ENCODE measurements at places on chromosomes 5 and 9.

DNA sequence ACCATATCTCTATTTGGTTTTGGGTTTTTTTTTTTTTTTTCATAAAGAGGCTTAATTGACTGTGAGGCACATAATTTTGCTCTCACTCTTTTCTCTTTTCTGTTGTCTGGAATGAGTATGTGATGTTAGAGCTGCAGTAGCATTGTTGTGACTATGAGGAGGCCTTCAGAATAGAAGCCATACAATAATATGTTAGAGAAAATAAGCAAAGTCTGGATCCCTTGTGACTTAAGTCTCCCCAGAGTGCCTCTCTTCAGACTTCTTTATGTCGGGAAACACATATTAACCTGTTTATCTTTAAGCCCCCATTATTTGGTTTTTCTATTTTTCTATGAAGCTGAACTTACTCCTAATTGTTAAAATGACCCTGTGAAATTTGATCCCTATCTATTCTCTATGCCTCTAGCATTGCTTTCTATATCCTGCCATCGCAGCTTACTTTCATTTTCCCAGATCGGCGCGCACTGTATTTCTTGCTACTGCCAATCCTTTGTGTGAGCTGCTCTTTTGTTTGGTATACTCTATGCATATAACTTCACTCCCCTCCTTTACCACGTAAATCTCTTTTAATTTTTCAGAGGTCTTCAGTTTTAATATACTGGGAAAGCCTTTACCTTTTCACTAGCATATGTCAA lies 372.5 kb upstream of the KCNN2 start:
- no peak for DNase-seq

DNA sequence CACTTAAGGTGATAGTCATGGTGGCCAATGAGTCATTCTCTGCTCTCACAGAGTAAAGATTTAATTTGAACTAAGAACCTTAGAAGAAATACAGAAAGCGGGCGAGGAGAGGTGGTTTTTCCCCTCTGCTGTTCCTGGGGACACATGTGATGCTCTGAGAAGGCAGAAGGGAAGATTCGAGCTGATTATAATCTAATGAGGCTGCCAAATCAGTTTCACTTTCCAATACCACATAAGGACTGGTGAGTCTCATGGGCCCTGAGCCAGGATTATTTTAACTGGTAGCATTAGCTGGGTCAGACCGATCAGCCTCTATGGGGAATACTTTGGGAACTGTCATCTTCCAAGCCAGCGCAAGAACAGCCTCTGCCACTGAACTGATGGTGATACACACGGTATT lies 116.5 kb downstream of the SLC1A3 start:
- no peak for DNase-seq

GRCh38 chr9:134327671-134328231 lies 1.5 kb downstream of the RXRA start:
- DNase-seq, result no peak

DNA sequence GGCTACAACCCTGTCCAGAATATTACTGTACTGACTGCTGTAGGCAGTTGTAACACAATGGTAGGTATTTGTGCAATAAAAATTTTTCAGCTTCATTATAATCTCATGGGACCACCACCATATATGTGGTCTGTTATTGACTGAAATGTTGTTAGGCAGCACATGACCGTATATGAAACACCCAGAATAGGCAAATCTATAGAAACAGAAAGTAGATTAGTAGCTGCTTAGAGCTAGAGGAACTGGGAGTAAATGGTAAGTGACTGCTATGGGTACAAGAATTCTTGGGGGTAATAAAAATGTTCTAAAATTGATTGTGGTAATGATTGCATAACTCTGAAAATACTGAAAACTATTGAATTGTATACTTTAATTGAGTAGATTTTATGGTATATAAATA lies 185.7 kb downstream of the ESM1 start:
- no peak for DNase-seq

DNA sequence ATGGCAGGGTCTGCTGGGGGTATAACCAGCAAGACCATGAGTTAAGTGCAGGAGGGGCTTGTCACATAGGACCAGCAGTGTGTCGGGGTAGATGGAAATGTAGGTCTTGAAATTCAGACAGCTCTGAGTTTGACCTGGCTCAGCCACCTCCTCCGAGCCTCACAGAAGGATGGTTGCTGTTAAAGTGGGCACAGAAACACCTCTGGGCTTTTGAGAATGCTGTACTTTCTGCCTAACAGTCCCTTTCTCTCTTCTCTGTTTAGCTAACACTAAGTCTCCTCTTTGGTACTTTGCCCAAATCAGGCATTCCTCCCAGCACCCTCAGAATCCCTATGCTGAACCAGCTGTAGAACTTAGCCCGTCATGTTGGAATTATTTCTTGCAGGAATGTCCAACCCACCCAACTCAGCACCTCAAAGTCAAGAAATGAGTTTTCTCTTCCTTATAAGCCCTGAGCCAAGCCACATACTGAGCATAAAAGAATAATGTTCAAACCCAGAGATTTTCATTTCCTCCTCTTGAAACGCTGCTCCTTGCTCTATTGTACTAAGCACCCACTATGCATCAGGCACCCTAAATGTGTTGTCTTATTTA lies 41.7 kb upstream of the MATR3 start:
- peak; percentile 62 for DNase-seq

DNA sequence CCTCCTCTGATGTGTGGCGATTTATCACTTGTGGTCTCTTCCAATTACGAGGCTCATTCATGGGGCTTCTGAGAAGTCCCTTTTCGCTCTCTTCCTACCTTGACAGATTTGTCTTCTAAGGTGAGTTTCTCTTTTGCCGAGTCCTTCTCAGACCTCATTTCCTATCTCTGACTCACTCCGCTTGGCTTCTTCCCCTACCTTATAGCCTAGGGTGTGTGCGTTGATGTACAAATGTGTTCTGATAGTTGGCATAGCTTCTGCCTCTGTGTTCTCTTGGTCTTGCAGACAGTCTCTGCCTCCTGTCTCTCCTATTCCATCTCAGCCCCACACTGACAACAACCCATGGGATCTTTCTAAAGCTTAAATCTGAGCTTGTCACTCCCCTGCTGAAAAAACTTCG lies 56.9 kb upstream of the SHB start:
- DNase-seq, result no peak

DNA sequence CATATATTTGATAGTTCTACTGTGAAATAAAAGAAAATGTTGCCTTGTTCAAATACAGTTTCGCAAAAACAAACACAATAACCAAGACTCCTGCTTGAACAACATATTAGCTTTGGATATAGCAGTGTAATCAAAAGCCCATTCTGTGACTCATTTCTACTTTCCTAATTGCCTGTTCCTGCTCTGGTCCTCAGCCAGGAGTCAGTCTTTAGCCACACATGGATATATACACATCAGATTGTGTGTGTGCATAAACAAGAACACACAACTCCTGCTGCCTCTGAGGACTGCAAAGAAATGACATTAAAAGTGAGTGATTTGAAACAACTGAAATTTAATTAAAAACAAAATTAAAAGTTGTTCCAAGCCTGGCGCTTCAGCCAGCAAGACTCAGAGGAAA lies 334.8 kb downstream of the TRIM32 start:
- DNase-seq, result no peak

DNA sequence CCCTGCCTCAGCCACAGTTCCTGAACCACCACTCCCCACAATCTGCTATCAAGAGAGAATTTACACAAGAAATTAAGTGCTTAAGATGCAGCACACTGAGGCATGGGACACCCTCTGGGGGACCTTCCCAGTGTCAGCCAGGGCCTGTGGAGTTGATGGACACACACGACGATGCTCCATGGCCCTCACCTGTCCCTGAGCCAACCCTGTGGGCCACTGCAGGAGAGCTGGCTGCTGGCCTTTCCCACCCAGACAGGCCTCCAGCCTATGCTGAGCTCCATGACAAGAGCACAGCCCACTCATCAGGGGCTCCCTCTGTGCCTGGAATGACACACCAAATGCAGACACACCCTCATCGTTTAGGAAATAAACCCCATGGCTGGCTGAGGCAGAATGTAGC lies 124.6 kb downstream of the ADAMTS16 start:
- DNase-seq, result no peak

GRCh38 chr5:160064995-160065614 lies 54.1 kb downstream of the PWWP2A start:
- DNase-seq, result no peak

DNA sequence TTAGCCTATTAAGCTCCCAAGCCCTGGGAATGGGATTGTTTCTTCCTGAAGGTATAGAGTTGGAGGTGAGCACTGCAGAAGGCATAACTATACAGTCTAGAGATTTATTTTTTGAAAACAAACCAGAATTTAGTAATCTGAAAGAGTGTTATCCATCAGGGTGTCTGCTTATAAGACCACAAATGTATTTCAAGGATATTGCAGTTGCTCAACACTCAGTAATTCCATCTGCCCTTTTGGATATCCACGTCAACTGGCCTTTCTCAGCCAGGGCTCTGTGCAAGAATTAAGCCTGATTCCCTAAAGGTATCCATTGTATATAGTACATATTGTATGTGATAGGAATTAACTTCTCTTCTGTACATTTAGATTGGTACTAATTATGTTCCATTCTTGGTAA lies 15.0 kb upstream of the IL31RA start:
- DNase-seq, result no peak

DNA sequence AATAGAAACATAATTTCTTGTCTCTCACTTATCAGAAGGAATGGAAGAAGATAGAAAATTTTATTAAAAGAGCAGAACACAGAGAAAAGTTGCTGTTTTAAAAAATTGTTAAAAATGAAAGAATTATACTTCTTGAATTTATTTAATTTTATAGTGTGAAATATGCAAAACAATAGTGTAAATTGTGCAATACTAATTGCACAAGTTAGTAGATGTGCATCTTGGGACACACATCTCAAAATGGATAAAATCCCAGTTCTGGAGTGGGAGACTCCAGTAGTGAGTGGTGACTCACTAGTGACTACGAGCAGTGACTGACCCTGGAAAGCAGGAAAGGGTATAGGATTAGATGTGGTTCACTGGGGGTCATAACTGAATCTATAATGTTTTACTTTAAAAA lies 223.2 kb downstream of the MSX2 start:
- DNase-seq, result no peak

GRCh38 chr5:112528928-112529327 lies 109.9 kb upstream of the EPB41L4A start:
- DNase-seq, result no peak

DNA sequence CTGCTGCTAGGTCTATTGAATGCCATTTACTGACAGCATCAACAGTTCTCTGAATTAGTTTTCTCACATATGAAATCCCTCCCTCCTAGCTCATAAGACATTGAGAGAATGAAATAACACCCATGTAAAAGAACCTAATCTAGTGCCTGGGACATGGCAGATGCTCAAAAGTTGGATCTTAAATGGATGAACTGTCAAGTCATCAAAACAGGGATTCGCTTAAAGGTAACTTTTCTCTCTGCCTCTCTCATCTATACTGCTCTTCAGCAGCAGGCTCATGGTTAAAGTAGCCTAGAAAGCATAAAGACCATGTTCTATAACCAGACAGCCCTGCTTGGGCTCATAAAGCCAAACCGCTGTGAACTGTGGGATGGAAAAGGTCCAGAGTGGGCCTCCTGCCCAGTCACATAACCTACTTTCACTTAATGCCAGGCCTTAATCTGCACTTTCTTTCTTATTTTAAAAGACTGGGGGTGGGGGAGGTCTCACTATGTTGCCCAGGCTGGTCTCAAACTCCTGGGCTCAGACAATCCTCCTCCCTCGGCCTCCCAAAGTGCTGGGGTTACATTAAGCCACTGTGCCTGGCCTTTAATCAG lies 3.7 kb downstream of the TMEM245 start:
- no peak for DNase-seq

GRCh38 chr9:135879619-135880018 lies 27.7 kb downstream of the CAMSAP1 start:
- no peak for DNase-seq

DNA sequence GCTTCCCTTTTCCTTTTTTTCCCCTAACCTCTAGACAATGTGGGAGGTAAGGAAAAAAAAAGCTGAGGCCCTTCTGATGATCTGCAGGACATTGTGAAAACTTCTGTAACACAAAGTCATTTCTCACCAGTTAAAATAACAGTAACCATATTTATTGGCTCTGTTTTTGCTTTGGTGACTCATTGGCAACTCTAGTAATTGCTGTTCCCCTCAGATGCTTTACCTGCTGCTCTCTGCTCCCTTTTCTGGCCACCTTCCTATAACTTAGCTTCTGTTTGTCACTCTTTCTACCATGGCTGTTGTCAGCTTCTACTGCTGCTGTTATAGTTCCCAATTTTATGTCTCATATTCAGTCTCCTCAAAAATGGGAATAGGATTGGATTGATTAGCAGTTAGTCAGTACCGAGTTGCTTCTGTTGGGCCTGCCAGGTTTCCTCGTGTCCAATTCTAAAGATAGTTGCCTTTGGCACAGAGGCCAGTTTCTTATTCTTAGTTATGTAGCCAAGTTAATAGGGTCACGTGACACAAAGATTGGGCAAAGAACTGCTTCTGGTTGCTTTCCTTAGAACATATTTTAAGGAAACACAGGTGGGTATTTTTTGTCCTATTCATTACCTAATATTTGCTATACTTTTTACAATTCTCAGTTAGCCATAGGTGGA lies 16.8 kb downstream of the SCAMP1 start:
- peak; percentile 8 for DNase-seq

DNA sequence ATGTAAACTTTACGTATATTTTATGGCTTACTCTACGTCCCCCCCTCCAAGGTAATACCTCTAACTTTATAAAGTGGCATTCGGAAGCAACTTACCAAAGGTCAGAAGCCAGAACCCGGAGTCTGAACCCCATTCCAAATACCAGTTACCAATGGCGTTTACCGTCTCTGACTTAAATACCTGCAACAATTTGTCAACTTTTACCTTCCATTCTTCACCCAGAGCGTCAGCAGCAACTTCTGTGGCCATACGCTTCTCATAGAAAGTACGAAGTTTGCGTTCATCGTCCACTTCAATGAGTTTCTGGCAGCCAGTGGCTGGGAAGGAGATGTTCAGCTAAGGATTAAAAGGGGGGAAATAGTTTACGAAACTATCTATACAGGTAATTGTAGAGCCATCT lies 753 bp downstream of the RPS6 start:
- DNase-seq, result no peak

- no peak for DNase-seq
These were observed 45.5 kb downstream of the IL31RA start for GRCh38 chr5:55896663-55897062.

DNA sequence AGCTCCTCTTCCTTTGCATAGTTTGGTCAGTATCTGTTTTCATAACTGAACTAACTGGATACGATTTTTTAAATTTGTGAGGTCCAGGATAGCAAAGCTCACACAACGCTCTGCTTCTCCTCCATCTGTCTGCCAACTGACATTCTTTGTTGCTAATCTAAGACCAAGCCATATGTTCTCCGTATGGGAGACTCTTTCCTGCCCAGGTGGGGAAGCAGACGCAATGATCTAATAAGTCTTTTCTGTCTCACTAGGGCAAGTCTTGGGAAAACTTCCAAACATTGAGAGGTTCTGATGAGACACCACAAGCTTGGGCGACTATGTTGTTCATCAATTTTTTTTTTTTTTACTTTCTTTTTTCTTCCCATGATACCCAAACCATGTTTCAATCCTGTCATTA lies 558.5 kb downstream of the EFNA5 start:
- peak; percentile 24 for DNase-seq

Measured in fibroblast of skin of right biceps (primary cell).